GM19239 (cell line): ENCODE measurements at places on chromosomes 2 and 18.

DNA sequence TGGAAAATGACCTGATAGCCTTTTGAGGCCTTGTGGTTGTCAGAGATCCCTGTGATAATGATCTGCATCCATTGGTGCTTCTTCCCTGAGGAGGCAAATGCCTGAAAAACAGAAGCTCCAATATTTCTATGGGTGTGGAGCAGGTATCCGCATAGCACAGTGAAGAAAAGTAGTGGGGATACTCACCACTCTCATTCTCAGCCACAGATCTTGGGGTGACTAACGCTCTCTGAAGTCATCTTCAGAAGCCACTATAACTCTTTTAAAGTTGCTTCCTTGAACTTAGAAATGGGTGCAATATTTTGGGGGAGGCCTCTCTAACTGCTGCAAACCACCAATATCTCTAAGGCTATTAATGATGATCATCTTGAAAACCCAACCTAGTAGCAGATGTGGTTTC, 46.2 kb downstream of the ARHGAP15 start:
- DNase-seq, result no peak

DNA sequence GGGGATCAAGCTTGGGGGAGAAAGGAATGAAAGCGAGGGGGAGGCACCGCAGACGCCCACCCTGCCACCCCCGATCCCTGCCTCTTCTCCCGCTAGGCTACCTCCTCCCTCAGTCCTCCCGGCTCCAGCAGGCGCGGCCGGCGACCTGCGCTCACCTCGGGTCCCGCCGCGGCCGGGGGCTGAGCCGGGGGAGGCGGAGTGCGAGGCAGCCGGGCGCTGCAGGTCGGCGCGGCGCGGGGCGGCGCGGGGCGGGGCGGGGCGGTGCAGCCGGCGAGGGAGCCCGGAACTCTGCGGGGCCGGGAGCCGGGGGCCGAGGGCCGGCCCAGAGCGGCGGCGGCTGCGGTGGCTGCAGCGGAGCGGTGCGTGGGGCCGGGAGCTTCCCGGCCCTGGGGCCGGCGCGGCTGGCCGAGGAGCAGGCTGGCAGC, 477 bp downstream of the ACVR1 start:
- DNase-seq, result no peak

DNA sequence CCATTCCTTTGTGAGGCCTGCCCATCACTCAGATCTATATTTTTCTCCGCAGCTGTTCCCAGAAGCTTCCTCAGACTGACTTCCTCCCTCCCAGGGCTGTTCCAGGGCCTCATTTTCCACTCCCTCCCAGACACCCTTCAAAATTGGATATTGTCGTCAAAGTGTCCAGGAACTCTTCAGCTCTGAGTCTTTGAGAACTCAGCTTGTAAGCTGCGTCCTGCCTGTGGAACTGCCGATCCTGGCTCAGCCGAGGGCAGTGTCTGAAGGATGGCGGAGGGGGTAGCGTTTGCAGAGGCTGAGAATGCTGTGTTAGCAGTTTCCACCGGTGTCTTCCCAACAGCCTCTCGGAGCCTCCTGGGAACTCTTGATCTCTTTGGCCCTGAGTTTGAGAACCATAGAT, 27.1 kb downstream of the NCK2 start:
- DNase-seq, result no peak

DNA sequence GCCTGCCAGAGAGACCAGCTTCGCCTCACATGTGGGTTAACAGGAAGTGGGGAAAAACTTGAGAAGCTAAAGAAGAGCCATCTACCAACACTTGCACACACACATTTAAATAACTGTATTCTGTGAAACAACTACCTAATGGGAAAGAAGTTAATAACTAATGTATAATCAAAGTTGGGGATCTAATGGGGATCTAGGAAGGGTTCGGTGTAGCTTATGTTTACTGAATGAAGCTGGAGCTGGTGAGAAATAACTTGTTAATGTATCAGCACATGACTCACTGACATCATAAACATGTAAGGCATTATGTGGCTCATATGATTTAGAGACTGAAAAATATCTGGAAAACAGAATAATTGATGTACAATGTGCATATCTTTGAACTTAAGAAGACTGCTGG, 421.3 kb upstream of the NXPH2 start:
- DNase-seq, result no peak
